ENCODE measurements at places on chromosomes 4 and X.

DNA sequence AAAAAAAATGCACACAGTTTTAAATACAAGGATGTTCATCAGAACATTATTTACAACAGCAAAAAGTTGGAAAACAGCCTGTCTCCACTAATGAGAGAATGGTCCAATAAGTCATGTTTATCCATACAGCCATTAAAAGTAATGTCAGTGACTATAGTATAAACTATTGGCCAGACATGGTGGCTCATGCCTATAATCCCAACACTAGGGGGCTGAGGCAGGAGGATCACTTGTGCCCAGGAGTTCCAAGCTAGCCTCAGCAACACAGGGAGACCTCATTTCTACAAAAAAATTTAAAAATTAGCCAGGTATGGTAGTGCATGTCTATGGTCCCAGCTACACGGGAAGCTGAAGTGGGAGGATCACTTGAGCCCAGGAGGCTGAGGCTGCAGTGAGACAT is 48.1 kb upstream of the IL13RA1 start:
- no peak for DNase-seq

GRCh38 chr4:12924253-12924652 is 559.9 kb downstream of the RAB28 start:
- peak; percentile 45 for DNase-seq

DNA sequence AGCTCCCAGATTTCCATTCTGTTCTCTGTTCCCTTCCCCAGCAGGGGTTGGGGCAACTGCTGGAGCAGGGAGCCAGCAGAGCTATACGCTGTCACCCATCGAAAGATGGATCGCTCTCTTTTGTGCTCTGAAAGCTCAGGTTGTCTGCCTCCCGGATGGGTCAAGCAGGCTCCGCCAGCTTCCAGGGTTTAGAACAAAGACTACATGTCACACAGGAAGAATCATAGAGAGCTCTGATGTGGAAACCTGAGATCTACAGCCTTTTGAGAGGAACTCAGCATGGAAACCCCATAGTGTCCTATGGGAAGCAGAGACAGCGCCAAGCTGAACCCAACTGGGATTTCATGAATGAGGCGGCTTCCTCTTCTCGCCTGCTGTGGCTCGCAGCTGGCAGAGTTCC is 205.4 kb downstream of the HS3ST1 start:
- peak; percentile 71 for DNase-seq

- DNase-seq = no peak
Observed at GRCh38 chrX:49037883-49038475, 5.2 kb downstream of the TFE3 start.

- DNase-seq = no peak
Observed at GRCh38 chrX:125293850-125294780, 25.6 kb upstream of the TEX13C start.
